ENCODE measurements at places on chromosomes 2 and 18.

- no peak for DNase-seq
These were observed 37.4 kb downstream of the ARL4C start for GRCh38 chr2:234459401-234460009.

DNA sequence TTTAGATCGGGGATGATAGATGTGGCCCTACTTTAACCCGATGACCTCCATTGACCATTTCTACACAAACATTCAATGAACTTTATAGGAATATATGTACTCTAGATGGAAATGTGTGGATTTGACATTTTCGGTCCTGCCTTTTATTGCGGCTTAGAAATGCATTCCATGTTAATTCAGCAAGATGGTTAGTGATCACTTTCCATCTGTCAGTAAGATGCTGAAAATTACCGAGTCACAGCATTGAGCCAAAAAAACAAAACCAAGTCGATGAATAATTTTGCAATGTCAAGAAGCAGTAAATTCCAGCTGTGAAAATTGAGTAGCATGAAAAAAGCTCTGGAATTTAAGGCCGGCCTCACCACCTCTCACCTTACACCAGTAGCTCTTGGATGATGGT lies 1642.6 kb upstream of the NXPH2 start:
- no peak for DNase-seq

DNA sequence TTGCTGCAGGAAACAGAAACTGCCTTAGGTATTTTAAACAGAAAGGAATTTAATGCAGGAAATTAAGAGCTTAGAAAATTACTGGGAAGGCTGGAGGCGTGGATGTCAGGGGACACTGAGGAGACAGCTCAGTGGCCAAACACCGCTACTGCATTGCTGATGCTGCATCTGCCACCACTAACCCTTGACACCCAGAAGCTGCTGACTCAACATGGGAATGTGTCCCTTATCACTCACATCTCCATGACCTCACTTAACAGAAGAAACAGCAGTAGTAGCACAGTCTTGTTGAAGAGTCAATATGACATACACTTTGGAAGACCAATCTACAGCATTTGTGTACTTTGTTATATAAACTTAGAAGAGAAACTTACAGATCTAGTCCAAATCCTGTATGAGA lies 906.1 kb downstream of the SLC4A3 start:
- no peak for DNase-seq

DNA sequence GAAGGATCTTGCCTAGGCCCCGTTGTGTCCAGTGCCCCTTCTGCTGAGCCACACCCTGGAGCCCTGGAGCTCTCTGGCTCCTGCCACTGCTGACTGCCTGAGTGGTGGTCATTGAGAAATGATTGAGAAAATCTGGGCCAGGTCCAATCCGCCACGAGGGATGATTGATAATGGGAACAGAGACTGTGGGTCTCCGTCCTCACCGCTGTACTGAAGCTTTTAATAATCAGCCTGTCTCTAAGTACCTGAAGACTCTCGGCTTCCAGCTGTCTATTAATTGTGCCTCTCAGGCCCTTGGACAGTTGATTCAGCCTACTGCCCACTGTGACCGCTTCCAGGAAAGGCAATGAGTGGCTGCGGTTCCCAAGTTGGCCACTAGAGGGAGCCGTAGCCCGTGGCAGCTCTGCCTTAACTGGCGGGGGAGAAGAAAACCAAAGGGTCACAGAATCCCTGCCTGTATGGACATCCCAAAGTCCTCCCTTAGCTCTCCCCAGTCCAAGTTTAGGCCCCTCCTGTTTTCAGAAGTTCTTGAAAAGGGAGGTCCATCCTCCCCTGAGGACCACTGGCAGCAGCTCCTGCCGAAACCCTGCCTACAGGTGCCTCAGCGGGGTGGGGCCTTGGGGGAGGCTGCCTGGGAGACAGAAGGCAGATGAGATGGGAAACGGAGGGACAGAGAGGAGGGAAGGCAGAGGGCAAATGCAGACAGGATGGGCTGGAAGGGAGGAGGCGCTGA lies 213.6 kb downstream of the TNS1 start:
- peak; percentile 62 for DNase-seq

GRCh38 chr18:69737851-69738250 lies 209.8 kb downstream of the CD226 start:
- DNase-seq: no peak

- no peak for DNase-seq
These were observed 55.7 kb downstream of the LOXHD1 start for GRCh38 chr18:46601141-46601805.

- DNase-seq: no peak
These were observed 270.8 kb downstream of the ZNF407 start for GRCh38 chr18:74868461-74868860.

- DNase-seq: no peak
These were observed 675 bp upstream of the SPIRE1 start for GRCh38 chr18:12658426-12659138.

DNA sequence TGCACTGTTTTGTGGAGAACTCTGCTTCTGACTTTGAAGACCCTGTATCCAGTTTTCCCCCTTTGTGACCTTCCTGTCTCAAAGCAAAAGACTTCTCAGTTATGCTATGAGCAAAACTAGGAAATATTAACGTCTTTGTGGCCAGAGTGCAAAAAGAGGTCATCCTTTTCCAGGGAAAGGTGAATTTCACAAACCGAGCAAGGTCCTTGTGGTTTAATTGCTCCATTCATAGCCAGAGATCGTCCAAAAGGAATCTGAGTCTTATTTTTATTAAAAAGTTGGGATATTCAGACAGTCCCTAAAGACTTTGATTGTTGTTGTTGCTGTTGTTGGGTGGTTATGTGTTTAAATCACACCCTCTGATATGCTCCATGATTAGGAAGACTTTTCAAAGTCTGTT lies 77.4 kb downstream of the NAB1 start:
- DNase-seq: no peak

DNA sequence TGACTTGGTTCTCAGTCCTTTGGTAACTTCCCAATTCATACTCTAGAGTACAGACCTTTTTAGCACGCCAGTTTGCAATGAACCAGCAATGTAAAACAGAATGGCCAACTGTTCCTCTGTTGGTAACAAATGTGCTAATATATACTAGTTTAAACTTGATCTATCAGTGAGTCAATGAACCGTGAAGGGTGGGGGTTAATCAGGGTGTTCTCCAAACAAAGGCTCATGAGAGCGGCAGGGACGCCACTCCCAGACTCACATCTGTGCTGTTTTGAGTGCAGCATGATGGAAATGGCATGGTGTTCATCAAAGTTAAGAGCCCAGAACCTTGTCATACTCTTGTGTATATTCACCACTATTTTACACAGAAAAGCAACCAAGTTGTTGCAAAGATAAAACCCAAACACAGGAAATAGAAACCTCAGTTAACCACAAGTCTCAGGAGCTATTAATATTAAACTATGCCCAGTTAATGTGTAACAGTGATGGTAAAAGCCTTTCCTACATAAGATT lies 70.3 kb downstream of the CERKL start:
- no peak for DNase-seq

- DNase-seq: no peak
These were observed 332.8 kb downstream of the TXNL1 start for GRCh38 chr18:56305583-56305982.

GRCh38 chr2:168090366-168091135 lies 156.8 kb downstream of the STK39 start:
- no peak for DNase-seq

GRCh38 chr18:35729991-35730668 lies 148.6 kb downstream of the GALNT1 start:
- DNase-seq: no peak

GRCh38 chr2:213151437-213152064 lies at the start of gene IKZF2:
TSS of gene IKZF2 (minus strand) at chr2:213151612. CDS start at chr2:213148629, 2,983 bp downstream.
- peak; percentile 46 for DNase-seq

- DNase-seq: no peak
These were observed 48.3 kb downstream of the CCDC88A start for GRCh38 chr2:55371376-55371775.

DNA sequence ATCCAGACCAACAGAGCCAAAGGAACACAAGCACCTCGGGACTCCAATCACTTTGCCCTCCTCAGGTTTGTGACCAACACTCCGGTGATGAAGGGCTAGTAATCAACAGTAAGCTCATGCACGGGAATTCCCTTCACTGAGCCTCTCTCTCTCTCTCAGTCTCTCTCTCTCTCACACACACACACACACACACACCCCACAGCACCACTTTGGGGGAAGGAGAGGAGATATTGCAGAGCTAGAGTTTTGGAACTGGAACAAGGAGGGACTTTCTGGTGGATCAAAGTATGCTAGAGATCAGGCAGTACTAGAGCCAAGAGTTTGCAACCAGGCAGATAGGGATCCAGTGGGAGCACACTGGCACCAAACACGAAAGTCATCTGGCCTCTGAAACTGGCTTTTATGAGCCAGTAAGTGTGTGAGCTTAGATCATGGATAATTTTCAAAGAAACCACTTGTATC lies 98.7 kb downstream of the ANKRD44 start:
- no peak for DNase-seq

GRCh38 chr2:236168110-236169080 lies at the start of gene GBX2:
TSS of gene GBX2 (minus strand) at chr2:236168386. CDS start at chr2:236167971, 415 bp downstream.
- no peak for DNase-seq

DNA sequence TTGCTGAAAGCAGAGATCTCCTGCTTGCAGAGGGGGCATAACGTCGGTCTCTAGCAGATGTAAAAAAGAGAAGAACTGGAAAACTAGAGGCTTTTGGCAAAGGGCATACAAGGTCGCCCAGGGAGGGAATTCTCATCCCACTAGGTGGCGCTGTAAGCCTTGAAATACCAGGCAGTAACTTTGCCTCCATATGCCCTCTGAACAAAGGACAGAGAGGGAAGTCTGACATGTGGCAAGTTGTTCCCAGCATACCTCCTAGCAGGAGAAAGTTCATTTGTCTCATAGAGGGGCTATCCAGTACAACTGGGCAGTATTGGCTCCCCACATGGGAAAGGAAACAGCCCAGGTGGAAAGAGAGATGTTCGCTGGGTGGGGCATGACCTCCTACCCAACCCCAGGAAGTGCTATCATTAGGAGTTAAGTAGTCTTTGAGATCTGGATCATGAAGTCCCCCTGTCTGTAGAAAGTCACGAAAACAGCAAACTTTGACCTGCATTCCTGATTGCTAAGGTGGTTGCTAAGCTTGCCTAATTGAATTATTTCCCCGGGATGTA lies 39.9 kb downstream of the STK17B start:
- peak; percentile 44 for DNase-seq

DNA sequence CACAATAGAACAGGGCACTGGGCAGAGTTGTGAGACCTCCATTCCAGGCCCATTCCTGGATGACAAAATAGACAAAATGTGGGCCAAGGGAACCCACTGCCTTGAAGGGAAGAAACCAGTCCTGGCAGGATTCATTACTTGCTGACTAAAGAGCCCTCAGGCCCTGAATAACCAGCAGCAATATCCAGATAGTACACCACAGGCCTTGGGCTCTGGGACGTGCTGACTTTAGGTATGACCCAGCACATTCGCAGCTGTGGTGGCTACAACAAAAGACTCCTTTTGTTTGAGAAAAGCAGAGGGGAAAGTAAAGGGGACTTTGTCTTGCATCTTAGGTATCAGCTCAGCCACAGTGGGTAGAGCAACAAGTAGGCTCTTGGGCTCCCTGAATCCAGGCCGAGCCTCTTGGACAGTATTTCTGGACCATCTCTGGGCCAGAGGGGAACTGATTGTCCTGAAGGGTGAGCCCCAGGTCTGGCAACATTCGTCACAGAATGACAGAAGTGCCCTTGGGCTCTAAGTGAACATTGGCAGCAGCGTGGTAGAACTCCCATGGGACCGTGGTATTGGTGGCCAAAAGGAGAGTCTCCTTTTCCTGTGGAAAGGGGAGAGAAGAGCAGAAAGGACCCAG lies 89.9 kb upstream of the CD226 start:
- no peak for DNase-seq

GRCh38 chr18:58581265-58581664 lies 47.6 kb downstream of the ALPK2 start:
- DNase-seq: no peak

DNA sequence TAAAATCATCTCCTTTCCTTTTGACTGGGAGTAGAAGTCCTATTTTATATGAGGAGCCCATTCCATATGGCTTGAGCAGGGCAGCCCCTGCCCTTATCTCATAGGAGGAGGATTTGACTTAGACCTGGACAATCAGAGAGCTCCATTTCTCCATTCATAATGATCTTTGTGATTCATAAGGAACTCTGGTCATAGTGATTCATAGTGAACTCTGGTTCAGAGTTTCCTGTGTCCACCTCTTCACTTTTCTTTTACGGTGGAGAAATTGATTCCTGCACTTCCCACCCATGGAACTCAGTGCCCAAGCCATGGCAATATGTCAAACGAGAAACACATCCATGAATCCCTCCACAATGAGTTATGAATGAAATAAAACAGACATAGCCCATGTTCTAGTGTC lies 12.8 kb upstream of the MYO3B start:
- no peak for DNase-seq

Data from stimulated activated CD8-positive, alpha-beta memory T cell treated with anti-CD3 and anti-CD28 coated beads, Interleukin-7, amount 100 ng/mL, for 1 hour (primary cell).